NCI-H510A treated with DMSO at 0.1 percent for 48 hours (cell line): ENCODE measurements at places on chromosomes 11 and 22.

GRCh38 chr11:124865902-124866851 is 945 bp downstream of the ROBO3 start:
- DNase-seq: no peak

DNA sequence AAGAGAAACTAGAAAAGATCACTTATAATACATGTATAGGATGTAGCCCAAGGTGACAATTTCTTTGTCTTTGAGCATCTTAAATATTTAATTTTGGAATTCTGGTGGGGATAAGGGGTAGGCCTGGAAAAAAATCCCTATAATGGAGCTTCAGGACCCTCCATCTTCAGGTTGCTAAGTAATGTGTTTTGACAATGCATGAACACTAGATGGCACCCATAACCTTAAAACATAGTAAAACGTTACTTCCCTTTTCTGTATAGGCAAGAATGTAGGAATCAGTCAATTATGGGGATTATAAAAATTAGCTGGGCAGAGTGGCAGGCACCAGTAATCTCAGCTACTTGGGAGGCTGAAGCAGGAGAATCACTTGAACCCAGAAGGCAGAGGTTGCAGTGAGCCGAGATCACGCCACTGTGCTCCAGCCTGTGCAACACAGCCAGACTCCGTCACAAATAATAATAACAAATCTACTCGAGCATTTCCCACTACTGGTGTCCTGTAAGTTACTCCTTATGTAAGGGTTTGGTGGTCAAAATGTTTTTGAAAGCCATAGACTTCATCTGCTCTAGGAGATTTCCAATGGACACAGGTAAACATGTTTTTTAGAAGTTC is 541.9 kb upstream of the CCDC90B start:
- peak; percentile 18 for DNase-seq

DNA sequence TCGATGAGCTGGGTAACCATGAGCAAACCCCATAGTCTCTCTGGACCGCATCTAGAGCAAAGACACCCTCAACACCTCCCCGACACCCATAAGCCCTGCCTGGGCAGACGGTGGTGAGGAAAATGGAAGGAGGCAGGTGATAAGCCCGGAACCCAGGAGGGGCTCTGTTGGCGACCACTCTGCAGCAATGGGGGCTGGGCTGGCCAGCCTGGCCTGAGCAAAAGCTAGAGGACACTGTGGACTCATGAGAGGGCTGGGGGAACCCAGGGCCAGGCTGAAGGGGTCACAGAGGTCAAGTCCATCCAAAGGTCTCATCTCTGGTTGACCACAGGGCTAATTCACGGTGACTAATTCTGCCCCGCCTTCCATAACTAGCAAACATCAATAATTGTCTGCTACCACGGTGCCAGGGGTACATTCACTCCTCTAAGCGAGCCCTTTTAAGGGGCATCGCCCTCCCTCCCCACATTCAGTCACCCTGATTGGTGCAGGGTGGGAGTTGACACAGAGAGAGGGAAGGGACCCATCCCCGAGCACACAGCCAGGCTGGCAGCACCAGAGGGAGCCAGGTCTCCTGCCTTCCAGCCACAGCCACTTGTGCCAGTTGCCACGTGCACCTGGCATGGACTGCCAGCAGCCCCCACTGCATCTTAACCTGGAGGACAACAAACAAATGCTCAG is 4.0 kb downstream of the PYGM start:
- no peak for DNase-seq

- DNase-seq: no peak
Measured at GRCh38 chr11:34150494-34151151, 45.2 kb downstream of the NAT10 start.

GRCh38 chr22:30340911-30341685 is 14.4 kb upstream of the TBC1D10A start:
- DNase-seq: no peak

GRCh38 chr11:130439160-130439519 is 9.3 kb upstream of the ADAMTS15 start:
- DNase-seq: no peak

- DNase-seq: peak; percentile 56
Measured at GRCh38 chr11:93080146-93080759, 110.8 kb downstream of the MTNR1B start.

DNA sequence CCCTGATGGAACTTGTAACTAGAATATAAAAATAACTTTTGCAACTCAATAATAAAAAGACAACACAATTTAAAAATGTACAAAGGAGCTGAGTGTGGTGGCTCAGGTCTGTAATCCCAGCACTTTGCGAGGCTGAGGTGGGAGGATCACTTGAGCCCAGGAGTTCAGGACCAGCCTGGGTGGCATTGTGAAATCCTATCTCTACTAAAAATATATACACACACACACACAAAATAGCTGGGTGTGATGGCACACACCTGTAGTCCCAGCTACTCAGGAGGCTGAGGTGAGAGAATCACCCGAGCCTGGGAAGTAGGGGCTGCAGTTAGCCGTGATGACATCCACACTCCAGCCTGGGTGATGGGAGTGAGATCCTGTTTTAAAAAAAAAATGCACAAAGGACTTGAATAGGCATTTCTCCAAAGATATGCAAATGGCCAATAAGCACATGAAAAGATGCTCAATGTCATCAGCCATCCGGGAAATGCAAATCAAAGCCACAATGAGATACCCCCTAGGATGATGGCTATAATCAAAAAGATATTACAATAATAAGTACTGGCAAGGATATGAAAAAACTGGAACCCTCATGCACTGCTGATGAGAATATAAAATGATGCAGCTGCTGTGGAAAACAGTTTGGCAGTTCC is 59.8 kb upstream of the SEPTIN5 start:
- DNase-seq: no peak

DNA sequence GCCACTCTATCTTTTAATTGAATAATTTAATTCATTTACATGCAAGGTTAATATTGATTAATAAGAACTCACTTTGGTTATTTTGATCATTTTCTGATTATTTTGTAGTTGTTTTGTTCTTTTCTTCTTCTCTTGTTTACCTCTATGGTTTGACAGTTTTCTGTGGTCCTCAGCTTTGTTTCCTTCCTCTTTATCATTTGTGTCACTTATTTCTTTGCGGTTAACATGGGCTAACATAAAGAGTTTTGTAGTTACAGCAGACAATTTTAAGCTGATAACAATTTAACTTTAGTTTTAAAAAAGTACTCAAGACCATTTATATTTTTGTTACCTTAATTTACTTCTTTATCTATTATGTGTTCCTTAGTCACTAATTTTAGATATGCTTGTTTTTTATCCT is 1032.8 kb upstream of the RAG2 start:
- DNase-seq: no peak

DNA sequence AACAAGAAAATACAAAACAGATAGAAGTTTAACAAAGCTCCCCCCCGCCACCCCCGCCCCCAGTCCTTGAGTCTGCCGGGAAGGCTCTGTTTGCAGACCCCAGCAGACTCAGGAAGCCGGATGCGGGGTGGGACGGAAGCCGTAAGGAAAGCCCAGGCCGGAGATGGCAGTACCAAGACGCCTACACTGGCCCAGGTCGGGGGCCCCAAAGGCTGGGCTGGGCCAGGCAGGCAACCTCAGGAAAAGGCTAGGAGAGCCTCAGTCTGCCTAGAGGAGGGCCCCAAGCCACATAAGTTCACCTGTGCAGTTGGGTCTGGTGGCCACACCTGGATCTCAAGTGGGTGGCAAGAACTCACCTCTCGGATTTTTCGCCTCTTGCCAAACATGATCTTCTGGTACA is 4.0 kb upstream of the GAL3ST1 start:
- DNase-seq: no peak

DNA sequence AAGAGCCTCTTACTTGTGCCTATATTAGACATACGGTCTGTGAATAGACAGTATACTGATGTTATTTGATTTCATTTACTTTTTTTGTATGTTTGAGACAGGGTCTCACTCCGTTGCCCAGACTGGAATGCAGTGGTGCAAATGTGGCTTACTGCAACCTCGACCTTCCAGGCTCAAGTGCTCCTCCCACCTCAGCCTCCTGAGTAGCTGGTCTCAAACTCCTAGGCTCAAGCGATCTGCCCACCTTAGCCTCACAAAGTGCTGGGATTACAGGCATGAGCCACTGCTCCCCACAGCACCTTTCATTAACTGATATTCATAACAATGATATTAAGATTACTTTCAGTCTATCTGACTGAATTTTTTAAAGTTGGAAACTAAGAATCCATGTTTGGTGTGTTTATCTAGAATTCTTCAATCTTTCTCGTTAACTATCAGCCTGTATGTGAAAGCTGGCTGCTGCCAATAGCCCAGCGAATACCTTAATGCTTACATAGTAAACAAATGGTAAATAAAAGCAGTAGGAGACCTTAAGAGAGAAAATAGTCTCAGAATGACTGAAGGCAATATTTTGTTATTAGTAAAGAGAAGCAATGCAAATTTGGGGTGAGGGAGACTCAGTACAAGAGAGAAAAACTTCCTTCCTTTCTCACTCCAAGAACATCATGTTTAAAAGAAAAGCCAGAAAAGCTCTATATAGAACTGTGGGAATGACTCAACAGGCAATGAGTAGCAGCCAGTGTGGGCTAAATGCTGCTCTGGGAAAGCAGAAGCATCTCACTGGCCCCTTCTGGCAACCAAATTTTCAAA is 101.9 kb downstream of the MRTFA start:
- no peak for DNase-seq

DNA sequence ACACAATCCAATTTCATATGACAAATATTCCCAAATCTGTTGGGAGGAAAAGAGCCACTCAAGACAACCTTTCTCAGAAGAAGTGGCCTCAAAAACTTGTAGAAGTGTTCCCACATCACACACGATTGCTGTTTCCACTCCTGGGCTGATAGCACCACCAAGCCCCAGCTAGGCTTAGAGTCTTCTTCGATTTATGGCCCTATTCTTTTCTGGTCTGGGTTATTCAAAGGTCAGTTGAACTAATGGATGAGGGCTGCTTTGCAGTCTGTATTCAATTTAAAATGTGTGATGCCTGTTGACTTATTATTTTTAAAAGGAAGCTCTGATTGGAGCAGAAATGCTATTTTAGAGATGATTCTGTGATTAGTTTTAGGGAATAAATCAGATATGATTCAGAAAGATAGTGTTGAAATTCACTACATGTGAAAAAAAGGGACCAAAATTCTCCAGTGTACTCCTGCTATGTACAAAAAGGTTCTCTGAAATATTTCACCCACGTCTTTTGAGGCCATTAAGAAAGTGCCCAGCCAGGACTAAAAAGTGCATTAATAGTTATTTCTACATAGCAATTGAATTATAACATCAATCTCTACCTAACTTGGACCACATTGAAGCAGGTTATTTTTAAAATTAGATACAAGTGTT is 57.3 kb upstream of the SPON1 start:
- DNase-seq: no peak

DNA sequence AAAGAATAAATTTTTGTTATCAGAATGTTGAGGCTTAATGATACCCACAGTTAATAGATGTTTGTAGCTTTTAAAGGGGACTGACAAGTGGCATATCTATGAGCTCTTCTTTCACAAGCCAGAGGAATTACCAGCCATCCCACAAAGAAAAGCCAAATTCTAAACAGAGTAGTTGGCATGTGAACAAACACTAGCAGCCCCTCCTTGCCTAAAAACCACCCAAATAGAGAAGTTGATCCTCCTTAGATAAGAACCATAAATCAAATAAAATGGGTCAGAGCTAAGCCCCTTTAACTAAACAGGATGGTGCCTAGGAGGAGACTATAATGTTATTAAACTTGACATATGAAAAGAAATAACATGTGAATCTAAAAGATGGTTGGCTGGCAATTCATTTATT is 11.4 kb downstream of the LPXN start:
- no peak for DNase-seq

DNA sequence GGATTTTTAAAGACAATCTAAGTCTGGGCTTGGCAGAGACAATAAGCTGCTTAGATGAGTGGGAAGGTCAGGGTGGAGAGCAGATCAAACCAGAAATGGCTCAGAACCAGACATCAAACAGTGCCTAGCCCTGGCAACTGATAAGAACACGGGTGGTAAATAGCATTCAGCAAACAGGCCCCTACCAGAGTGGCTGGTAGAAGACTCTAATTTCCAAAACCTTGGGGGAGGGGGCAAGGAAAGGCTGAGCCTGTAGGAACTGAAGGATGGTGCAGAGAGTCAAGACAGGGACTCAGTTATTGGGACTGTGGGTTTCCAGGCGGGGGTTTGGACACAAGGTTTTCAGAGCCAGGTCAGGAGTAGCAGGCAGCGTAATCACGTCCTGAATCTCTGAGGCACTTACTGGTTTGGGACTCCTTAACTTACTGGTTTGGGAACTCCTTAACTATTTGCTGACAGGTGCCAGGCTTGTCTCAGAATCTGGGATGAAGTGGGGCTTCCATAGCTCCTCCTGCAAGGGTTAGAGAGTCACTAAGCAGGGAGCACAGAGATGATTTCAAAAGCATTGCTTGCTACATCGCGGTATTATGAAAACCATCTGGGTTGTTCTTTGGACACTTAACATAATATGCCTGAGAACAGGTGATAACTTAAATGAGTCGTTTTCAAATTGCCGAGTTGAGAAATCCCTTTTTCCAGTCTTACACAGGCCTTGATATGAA is 5.7 kb upstream of the ABTB2 start:
- DNase-seq: no peak

GRCh38 chr11:69852056-69852455 is 32.8 kb upstream of the FGF3 start:
- no peak for DNase-seq

DNA sequence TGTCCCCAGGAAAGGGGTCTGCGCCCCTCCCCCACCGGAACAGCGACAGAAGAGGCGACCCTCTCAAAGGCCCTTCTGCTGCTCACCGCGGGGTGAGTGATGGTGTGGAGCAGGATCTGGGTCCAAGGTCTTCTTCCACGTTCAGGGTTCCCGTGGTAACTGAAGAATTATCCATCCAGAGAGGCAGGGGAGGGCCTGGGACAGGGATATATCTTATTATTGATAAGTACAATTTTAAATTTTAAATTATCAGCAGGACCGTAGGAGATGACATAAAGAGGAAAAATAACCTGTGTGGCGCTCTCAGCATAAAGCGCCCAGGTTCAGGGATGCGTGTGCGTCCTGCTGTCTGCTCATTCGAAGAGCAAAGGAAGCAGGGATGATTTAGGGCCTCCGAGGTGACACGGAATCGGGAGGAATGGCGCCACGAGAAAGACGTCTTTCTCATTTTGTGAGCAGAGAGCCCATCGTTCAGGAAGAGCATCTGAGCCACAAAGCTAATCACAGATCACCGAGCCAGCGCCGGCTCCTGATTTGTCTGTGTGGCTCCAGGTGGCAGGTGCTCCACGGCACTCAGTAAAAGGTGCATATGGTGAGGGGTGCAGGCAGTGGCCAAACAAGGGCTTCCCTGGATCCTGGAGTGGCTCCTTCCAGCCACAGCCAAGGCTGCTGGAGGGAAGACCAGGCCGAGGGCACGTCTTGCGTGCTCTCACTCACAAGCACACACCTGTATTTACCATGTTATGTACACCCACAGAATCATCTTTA is 19.3 kb downstream of the KRTAP5-5 start:
- no peak for DNase-seq

DNA sequence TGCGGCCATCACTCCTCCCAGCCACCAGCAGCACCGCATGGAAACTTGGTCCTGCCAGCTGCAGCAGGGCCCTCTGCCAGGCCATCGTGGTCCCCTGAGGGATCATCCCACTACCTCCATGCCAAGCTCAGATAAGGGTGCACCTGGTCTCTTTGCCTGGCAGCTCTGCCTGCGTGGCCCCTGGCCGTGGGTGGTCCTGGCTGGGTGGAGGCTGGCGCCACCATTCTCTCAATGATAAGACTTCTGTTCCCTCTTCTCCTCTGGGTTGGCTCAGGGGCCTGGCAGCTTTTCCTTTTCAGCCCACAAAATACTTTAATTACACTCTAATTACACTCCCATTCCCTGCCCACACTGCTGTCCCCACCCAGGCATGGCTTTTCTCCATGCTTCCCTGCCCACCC is 26.8 kb upstream of the TSKU start:
- DNase-seq: no peak

GRCh38 chr11:77082838-77083565 is 16.2 kb downstream of the CAPN5 start:
- DNase-seq: no peak
